Left renal pelvis (tissue), 4 donors: ENCODE measurements at places on chromosomes 5 and 9. TPM values are rescaled to one million over a fixed set of nuclear protein-coding genes. Genes with fewer than 3 reads are reported as not detected.

DNA sequence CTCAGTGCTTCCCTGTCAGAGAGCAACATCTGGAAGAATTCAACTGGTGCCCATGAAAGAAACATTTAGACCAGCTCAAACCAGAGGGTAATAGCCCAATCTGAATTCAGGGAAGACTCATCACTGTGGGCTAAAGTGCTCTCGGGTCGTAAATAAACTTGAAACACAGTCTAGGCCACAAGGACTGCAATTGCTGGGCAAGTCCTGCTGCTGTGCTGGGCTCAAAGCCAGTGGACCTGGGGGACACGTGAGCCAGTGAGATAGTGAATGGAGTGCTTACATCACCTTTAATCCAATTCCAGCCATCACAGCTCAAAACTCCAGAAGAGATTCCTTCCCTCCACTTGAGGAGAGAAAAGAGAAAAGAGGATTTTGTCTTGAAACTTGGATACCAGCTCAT lies 78.1 kb upstream of the DAP start:
- no peak for DNase-seq

DNA sequence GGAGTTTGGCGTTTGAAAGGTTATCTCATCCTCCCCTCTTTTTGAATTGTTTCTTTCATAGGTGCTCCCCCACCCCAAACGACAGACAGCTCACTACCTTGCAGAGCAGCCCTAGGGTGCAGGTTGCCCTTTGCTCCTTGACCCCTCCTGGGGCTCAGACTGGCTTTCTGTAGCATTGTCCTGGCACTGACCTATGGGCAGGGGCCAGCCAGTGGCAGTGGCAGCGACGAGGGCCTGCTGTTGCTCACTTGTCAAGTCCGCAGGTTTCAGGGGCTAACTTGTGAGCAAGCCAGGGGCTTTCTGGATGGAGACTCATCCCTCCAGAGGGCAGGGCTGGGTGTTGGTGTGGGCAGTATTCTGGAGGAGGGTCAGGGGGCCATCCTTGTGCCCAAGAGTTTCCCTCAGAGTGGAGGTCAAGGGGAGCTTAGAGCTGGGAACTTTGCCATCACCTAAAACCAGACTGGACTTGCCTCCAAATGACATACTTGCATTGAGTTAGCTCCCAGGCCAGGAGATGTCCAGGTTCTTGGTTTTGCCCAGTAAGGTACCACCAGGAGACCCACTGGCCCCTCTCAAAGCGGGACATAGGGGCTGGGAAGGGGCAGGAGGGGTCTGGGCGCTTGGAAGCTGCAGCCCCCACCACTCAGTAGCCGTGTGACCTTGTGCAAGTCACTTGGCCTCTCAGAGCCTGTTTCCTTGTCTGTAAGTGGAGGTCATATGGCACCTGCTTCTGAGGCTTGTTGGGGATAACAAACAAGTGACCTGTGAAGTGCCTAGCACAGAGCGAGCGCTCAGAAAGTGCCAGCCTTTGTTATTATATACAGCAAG lies 53.5 kb upstream of the CDKN2AIPNL start:
- no peak for DNase-seq

- DNase-seq = no peak
Observed at GRCh38 chr5:5826911-5827310, 404.4 kb downstream of the ICE1 start.

- no peak for DNase-seq
Observed at GRCh38 chr9:131334629-131335367, 45.3 kb downstream of the PLPP7 start.

DNA sequence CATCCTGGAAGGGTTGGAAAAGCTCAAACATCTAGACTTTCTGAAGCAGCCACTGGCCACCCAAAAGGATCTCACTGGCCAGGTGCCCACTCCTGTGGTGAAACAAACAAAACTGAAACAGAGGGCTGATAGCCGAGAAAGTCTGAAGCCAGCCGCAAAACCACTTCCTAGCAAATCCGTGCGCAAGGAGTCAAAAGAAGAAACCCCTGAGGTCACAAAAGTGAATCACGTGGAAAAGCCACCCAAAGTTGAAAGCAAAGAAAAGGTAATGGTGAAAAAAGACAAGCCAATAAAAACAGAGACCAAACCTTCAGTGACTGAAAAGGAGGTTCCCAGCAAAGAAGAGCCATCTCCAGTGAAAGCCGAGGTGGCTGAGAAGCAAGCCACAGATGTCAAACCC lies 87.6 kb downstream of the MAP1B start:
- DNase-seq = no peak

DNA sequence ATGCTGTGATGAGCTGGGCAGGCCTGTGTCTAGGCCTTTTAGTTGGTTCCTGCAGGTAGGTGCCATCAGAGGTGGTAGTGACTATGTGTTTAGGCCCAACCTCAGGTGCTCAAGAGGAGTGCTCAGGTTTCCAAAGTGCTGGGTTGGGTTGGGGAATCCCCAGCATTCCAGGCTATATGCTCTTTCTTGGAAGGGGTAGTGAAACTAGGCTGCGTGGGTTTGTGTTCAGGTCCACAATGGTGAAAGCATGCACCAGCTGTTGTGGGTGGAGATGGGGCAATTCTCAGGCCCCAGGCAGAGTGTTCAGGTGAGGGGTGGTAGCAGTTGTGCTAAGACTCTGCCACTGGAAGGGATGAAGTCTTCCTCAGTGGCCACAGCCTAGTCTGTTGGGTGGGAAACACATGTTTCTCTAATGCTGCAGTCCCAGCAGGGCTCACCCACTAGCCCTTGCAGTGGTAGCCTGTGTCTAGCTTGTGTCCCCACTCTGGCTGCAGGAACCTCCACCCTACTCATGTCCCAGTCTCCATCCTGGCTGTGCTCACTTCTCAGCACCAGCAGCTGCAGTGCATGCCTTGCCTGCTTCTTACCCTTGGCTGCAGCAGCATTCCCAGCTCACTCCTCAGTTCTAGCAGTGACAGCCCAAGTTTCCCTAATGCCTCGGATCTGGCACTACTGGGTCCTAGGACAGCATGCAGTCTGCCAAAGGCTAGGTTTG lies 78.9 kb downstream of the FAM170A start:
- no peak for DNase-seq

- DNase-seq = no peak
Observed at GRCh38 chr9:86368871-86369521, 14.8 kb upstream of the TUT7 start.

- no peak for DNase-seq
Observed at GRCh38 chr5:72464071-72464470, 43.1 kb downstream of the ZNF366 start.

DNA sequence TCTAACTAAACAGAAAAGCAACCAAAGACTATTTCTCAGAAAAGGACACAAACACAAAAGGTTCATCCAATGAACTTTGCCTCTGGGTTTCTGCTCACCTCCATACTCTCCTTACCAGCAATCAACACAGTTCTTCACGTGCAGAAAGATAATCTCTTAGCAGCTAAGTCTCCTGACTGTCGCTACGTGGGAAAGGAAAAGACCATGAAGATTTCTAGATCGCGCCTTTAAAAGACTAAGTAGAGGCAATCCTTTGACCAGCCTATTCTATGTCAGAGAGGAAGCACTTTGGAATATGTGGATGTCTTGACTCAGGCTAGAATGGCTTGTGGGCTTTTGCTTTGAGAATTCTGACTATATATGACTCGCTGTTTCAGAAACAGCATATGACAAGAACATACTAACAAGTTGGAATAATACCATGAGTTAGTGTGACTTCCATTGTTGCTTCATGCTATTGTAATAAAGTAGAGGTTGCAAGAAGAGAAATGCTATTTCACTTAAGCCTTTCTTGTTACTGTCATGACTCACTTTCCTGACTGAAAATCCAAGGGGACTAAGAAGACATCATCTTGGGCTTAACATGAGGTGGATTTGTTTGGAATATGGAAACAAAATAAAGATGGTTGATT lies 339.5 kb upstream of the RFX3 start:
- DNase-seq = no peak

DNA sequence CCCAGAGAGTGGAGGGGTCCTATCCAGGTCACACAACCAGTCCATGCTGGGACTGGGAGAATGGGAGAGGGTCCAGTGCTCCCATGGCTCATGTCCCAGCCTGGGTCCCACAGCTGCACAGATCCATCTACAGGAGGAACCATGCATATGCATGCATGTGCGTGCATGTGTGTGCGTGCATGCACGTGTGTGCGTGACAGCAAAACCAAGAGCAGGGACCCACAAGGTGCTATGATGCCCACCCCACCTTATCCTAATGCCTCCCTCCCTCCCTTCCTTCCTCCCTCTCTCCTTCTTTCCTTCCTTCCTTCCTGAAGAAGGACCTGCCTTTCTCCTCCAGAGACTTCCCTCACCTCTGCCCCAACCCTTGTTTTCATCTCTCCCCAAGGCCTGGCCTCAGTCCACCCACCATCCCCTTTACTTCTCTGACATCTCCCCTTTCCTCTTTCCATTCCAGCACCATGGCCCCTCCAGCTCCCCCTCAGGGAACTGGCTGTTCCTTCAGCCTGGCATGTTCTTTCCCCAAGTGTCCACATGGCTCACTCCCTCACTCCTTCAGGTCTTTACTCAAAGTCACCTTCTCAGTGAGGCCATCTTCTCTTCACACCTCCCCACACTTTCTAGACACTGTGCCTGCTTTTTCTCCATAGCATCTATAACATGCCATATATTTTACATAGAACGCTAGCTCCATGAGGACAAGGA lies 21.8 kb downstream of the AQP7 start:
- no peak for DNase-seq

GRCh38 chr5:104659497-104659896 lies 1096.9 kb upstream of the NUDT12 start:
- DNase-seq = no peak

GRCh38 chr5:142215915-142216681 lies 107.5 kb downstream of the NDFIP1 start:
- no peak for DNase-seq

- no peak for DNase-seq
Observed at GRCh38 chr5:67146574-67146973, 50.0 kb downstream of the CD180 start.

GRCh38 chr5:95284572-95285408 lies at the start of gene MCTP1:
Gene MCTP1, minus strand, starts transcription at chr5:95285094.
- no peak for DNase-seq

DNA sequence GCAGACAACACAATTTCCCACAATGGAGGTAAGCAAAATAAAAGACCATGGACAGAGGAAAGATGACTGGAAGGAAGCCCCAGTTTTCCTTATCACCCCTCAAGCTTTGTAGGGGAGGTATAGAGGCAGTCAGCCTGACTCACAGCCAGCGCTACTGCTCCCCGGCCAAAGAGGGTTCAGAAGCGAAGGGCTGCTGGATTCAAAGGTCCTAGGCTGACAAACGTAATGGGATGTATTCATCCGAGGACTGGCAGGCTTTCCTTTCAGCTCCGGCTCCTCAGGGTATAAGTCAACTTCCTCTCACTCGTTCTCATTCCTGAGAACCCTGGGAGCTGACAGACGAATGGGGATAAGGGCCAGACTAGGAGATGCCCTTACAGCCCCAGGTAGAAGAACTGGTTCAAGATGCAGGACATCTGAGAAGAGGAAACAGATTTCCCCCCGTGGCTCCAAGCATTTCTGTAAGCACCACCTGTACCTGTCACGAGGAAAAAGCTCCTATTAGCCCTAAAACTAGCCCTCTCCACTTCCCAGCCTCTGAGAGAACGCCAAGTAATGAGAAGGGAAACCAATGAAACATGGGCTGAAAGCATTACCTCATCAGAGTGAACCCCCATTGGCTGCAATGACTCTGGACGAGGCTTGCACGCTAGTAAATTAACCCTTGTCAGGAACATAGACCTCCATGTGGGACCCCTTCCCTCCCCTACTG lies 22.1 kb upstream of the FAM13B start:
- no peak for DNase-seq

PLGRKT gene
- 30.7 TPM for polyA plus RNA-seq

FOXE1 gene
- polyA plus RNA-seq = not detected

MGAT4B gene
- 176 TPM for polyA plus RNA-seq

PCDHGC5 gene
- 1.0 TPM for polyA plus RNA-seq

SLC34A3 gene
- polyA plus RNA-seq = 2.9 TPM

PLEKHG4B gene
- polyA plus RNA-seq = 8.2 TPM

HBEGF gene
- polyA plus RNA-seq = 11.4 TPM

SPINK6 gene
- not detected for polyA plus RNA-seq

CDC20B gene
- polyA plus RNA-seq = 0.79 TPM

RECK gene
- polyA plus RNA-seq = 35.4 TPM

KIAA1958 gene
- polyA plus RNA-seq = 5.7 TPM
